ENCODE measurements at places on chromosomes 5 and 9.

- DNase-seq, result no peak
Measured at GRCh38 chr5:73300337-73301207, 127.6 kb downstream of the TMEM174 start.

- DNase-seq, result no peak
Measured at GRCh38 chr5:91528831-91529230, 145.7 kb upstream of the ARRDC3 start.

- DNase-seq, result no peak
Measured at GRCh38 chr9:138053996-138054752, 176.6 kb downstream of the CACNA1B start.

DNA sequence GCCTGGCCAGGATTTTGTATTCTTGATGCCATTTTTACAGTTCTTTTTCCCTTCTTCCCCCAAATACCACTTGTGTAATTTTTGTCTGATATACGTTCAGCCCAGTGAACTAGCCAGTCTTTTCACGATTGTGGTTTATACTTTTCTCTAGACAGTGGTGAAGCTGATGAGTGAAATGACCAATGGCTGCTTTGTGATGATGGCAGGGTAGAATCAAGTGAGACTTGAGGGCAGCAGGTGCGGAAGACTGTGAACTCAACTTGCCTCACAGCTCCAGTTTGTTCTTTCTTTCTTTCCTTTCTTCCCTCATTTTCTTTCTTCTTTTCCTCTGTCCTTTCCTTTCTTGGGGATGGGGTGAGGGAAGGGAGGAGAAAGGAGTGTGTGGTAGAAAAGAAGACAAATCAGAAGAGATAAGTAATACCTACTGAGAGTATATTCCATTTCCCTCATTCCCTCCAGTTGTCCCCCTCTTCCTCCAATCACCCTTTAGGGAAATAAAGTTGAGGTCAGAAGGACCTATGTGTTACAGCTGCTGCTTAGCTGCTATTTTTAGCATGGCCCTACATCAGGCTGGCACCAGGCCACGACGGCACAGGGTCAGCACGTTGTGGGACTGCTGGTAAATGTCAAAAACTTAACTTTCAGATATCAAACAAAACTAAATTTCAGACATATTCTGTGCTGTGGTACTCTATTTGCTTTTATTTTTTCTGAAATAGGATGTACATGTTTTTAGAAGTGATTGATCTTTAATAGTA is 12.3 kb downstream of the ZSWIM6 start:
- no peak for DNase-seq

DNA sequence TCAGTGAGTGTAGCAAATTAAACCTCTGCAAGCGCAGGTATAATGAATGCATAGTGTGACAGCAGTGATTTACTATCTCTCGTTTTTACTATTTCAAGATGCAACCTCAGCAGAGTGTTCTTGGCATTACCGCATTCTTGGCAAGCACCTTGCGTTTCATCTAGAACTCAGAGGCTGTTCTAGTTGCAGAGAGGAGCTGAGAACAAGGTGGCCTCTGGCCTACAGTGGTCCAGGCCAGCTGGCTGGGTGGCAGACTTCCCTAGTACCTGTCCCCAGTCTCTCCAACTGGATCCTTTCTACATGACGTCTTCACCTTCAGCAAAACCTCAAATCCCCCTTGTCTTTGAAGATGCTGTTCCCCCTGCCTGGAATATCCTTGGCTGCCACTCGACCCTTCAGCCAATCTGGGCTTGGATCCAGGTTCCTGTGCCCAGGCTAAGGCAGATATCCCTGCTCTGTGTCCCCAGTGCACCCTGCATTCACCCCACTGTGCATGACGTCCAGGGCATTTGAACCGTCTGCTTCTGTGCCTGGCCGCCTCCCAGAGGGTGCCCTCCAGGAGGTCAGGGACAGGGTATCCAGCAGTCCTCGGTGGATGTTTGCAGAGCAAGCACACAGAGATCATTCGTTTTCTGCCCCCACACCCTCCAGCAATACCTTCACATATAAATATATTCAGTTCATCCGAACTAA is 120.4 kb upstream of the CPEB4 start:
- DNase-seq, result no peak

DNA sequence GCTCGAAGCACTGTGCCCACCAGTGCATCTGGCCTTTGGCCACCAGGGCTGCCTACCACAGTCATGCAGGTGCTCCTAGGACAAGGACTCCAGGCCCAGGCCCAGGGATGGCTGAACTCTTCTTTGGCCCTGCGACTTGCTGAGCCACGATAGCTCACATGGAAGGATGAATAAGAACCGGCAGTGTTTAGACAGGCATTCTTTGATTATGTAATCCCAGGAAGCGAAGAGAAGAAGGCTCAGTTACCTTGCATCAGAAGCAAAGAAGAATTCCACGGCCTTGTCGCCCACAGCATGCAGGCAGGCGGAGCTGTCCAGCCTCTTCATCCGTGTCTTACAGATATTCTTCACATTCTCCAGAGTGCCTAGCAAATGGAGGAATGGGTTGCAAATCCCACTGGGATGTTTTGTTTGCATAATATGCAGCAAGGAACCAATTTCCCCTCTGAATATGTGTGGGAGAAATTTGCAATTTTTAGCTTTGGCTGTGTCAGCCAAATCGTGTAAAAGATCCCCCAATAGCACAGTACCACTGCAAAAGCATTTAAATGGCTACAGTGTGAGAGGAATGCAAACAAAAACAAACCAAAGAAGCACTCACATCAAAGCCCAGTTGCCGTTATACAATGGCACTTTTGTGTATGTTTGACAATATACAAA is 29.1 kb downstream of the GFPT2 start:
- no peak for DNase-seq

- DNase-seq, result no peak
Measured at GRCh38 chr9:76893395-76893932, 12.4 kb downstream of the PRUNE2 start.

GRCh38 chr5:56358703-56359681 is 125.9 kb upstream of the ANKRD55 start:
- peak; percentile 61 for DNase-seq

DNA sequence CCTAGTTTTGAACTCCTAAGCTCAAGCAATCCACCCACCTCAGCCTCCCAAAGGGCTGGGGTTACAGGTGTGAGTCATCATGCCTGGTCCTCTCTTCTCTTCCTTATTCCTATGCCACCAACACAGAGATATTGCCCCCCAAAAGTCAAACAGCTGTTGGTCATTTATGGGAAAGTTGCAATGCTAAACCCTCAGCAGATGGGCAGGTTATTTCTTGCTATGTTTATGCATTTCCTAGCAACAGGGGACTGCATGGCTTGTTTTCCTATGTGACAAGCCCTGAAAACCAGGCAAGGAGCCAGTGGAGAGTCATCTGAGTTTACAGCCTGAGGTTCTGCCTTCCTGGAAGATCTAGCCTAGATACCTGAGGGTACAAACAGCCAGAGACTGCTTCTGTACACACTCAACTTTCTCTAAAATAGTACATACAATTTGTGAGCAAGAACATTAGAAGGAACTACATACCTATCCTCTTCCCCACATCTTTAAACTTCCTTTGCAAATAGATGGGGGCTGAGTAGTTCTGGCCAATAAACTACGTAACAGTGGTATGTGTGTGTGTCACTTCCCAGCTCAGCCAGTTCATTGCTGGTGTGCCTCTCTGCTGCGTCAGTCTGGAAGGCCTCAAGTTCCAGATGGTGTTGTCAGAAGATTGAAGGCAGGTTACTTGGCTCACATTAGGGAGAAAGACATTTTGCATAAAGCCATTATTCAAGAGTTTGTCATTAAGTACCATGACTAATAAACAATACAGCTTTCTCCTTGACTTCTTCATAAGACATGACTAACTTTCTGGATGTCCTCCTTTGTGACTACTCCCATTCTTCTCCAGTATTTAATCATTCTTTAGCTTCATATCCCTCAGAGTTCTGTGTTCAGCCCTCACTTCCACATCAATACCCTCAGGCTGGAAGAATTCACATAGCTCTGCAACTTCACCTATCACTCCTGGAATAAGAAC is 65.3 kb downstream of the CSNK1A1 start:
- peak; percentile 80 for DNase-seq

- DNase-seq, result no peak
Measured at GRCh38 chr9:27784847-27785713, 211.8 kb upstream of the C9orf72 start.

GRCh38 chr5:168766426-168766700 is 187.2 kb upstream of the PANK3 start:
- no peak for DNase-seq

DNA sequence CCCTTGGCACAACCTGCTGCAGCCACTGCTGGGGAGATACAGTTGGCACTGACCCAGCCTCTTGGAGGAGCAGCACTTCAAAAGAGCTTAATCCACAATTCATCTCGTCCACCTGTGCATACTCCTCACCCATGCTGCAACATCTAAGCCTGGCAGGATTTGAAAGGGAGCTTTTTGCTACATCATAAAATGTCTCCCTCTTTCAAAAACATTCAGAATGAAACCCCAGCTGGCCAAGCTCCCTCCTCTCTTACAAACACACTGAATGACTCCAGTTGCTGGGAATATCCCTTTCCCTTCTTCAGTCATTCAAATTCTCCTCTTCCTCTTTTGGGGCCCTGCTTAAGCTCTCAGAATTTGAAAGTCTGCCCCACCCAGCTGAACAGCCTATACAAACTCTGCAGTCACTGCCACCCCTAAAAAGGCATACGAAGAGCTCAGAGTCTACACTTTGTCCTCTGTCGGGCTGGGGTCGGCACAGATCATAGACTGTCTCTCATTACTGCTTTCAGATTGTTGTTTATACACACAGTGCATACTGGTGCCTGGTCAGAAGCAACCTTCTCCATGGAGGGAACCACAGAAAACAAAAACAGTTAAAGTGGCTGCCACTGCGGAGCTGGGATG is 8.8 kb upstream of the C5orf15 start:
- DNase-seq, result no peak

GRCh38 chr5:73328640-73329039 is 119.9 kb downstream of the FOXD1 start:
- no peak for DNase-seq

- no peak for DNase-seq
Measured at GRCh38 chr9:75876999-75877640, 13.4 kb upstream of the PCSK5 start.

DNA sequence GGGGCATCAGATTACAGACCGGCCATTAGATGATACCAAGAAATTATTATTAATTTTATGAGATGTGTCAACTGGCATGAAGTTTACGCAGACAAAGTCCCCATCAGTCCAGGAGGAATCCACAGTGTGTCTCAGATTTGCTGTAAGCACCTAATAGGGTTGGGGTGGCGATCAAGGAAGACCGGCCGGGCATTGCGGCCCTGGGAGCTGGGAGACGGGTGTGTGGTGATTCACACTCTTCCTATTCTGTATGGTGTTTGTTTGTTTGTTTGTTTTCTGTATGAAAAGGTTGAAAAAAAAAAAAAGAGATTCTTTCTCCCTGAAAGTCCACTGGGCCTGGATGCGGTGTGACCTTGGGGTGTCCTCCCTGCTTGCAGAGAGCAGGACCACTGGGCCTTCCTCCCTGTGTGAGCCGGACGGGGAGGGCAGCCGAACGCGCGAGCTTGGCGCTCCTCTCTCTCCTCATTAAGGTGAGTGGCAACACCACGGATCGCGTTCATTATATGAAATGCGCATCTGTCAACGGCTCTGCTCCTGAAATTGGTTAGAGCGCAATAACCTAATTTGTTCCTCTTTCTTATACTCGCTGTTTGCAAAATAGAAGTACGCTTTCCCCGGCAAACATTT is 15.1 kb downstream of the RASGEF1C start:
- DNase-seq, result no peak

GRCh38 chr9:14077672-14078071 is 236.3 kb downstream of the NFIB start:
- DNase-seq, result no peak

DNA sequence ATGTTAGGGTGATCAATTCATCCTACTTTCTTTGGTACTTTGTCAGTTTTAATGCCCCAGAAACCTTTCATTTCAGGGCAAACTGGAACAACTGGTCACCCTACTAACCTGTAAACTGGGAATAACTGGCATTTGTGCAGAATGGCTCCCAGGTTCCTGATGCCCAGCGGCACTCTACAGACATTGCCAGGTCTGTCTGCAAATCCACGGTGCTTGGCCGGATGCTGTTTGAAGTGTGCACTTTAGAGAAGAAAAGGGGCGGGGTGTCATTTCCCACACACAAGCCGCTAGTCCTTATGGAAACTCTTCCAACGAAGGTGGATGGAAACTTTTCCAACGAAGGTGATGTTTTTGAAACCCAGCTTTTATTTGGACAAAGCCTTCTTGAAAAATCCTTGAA is 49.9 kb upstream of the OTULINL start:
- DNase-seq, result no peak

- no peak for DNase-seq
Measured at GRCh38 chr5:53288511-53288910, 179.0 kb upstream of the MOCS2 start.

GRCh38 chr9:76462126-76462525 is 3.1 kb downstream of the GCNT1 start:
- no peak for DNase-seq

GRCh38 chr5:135891791-135892190 is 3.9 kb downstream of the IL9 start:
- DNase-seq, result no peak

DNA sequence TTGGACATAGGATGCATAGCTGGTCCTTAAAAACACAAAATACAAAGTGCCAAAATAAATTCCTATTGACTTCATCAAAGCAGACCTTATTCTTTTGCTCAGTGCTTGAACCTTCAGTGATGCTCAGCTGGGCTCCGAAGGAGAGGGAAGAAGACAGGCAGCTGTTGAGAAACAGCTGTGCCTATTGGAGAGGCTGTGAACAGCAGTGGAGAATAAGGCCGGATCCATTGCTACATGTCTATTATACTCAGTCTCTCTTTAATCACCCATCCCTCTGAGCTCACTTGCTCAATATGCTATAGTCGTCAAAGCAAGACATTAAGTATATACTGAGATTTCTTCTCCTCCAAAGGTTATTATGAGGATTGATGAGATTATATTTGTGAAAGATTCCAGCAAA is 174.4 kb downstream of the CHSY3 start:
- no peak for DNase-seq

DNA sequence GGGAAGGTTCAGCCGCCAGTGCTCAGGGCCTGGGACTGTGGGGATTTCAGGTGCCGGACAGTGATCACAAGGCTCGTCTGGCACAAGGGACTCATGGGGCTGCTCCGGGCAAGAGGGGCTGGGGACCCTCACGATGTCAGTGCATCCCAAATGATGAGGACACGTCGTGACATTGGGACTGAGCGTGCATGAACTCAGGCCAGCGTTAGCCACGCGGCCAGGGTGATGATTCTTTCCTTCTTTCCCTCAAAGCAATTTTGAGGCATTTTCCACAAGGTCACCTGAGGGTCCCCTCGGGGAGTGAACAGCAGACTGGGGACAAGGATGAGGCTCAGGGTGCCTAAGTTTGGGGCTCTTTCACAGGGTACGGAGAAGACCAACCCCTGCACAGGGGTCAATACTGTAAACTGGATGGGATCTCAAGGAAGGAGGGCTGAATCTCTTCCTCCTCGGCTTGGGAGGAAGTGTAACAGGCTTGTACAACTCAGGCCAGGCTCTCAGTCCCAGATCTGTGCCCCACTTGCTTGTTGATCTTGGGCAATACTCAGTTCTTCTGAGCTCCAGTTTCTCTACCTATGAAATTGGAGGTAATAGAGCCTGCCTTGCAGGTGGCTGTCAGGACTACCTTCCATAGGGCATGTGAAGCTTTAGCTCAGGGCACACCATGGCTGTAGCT is 78.5 kb downstream of the PRRT1B start:
- no peak for DNase-seq
